ENCODE measurements at places on chromosomes 7 and 10.
A peak's percentile ranks its signal among the peaks of the same experiment; 100 is the strongest.

GRCh38 chr10:115918812-115919211 is 354.2 kb downstream of the GFRA1 start:
- DNase-seq = no peak

- DNase-seq = no peak
Observed at GRCh38 chr7:117001283-117001682, 48.0 kb downstream of the ST7 start.

DNA sequence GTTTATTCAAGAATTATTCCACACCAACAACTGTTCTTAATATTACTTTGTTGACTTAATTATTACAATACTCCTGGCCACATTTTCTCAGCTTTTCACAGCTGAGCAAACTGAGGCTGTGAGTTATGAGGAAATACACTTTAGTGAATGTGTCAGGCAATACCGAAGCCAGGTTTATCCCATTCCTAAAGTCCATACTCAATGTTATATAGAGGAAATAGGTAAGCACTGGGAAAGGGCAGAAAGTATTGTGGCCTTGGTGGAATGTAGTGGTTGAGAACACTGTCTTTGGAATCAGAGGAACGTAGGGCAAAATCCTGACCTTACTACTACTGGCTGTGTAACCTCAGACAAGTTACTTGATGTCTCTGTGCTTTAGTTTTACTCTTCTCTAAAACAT is 110.8 kb downstream of the CD36 start:
- DNase-seq = no peak

DNA sequence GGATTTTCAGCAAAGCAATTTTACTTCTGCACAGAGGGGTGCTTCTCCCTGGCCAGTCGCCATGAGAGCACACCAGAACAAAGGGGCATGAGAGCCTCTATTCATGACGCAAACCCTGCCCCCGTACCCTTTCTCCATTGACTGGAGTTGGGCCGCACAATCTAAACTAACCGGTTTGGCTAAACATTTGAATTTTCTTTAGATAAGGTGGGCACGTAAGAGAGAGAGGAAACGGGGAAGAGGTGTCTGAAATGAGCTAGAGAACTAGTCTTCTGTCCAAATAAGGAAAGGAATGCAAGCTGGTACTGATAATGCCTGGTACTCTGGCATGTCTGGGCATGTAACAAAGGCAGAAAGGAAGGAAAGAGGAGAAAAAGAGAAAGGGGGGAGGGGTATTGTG is 13.2 kb upstream of the SCIN start:
- DNase-seq = no peak

- DNase-seq = no peak
Observed at GRCh38 chr7:138456220-138456619, 3.8 kb upstream of the TRIM24 start.

DNA sequence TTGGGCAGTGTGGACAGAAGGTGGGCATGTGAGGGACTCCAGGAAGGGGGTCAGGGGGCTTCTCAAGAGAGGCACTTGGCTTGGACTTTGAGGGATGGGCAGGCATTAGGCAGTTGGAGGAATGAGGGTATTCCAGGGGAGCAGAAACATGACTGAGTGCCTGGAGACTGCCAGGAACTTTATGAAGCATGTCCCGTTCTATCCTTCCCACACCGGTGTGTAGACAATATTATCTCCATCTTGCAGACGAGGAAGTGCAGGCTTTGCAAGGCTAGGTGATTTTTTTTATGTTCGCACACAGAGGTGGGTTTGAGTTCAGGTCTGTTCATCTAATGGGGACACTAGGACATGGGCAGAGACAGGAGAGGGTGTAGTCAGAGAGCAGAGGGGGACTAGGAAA is 162.7 kb downstream of the RPS24 start:
- no peak for DNase-seq

DNA sequence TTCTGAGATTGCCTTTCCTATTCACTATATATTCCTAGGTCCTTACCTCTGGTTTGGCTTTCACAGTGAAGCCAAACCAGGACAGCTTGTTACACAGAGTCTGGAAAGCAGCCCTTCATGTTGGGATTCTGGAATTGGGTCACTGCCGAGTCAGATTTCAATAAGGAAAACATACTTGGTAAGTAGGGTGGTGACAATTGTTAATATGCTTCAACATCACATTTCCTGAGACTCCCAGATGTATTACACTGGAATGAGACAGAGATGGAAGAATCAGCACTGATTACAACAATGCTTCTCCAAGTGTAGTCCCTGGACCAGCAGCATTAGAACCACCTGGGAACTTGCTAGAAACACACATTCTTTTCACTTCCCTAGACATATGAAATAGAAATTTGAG is 268.9 kb upstream of the SEMA3C start:
- DNase-seq = no peak

DNA sequence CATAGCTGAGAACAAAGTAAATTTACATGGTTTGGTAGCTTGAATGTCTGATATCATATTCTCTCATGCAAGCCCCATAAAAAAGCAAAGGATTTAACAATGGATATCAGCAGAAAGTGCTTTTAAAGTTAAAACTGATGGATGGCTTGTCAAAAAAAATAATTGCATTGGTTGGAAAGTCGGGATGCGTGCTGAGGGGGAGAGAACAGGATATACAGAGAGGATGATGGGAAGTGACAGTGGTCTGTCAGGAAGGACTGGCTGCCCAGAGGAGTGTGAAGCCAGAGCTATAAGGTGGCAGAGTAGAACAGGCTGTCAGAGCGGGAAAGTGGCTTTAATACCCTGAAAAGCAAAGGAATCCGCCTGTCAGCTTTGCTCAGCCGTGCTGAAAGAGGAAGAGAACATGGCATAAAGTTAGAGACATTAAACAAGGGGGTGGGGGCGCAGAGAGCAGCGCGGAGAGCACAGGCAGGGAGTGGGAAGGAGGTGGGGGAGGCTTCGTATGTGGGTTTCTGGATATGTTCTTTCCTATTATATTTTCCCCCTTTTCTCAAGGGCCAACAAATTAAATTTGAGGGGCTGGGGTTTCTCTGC is 493.0 kb downstream of the LRMDA start:
- no peak for DNase-seq

GRCh38 chr10:87753995-87754866 is 63.8 kb downstream of the ATAD1 start:
- no peak for DNase-seq

- DNase-seq = no peak
Observed at GRCh38 chr7:77308792-77309191, 107.4 kb downstream of the GSAP start.

DNA sequence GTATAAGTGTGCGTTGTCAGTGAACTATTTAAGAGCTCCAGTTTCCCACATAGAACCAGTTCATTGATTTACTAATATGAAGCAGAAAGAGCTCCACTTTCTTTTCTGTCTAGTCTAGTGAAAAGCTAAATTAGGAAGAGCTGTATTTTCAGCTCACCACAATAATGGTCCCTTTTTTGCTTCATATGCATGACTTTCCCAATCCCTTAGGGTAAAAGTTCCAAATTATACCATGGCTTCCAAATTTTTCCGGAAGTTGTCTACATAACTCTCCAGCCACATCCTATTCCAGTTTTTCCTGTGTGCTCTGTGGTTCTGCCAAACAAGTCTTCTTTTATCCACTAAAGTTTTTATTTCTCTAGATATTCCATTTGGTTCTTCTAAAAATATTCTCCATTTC is 685.2 kb downstream of the REEP3 start:
- no peak for DNase-seq

DNA sequence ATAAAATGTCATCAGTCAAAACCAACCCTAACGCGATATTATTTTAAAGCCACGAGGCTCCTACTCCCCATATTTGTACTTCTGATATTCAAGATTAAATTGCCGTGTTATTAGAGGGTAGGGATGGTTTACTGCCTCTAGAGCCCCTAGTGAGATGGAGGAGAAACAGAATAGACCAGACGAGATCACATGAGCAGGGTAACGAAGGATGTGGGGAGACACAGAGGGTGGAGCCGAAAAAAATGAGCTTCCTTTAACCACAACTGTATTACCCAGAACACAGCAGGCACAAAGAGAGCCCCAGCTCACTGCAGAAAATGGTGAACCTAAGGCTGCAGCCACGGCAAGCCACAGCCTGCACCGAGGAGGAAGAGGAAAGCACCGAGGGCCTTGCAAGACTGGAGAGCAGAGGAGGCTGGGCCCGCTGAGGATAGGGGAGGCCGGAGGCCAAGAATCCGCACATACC is 14.3 kb downstream of the ZC3HAV1 start:
- peak; percentile 67 for DNase-seq

GRCh38 chr7:45197461-45197860 is 39.9 kb downstream of the RAMP3 start:
- no peak for DNase-seq

GRCh38 chr7:46286356-46286755 is 365.3 kb upstream of the IGFBP3 start:
- DNase-seq = no peak

DNA sequence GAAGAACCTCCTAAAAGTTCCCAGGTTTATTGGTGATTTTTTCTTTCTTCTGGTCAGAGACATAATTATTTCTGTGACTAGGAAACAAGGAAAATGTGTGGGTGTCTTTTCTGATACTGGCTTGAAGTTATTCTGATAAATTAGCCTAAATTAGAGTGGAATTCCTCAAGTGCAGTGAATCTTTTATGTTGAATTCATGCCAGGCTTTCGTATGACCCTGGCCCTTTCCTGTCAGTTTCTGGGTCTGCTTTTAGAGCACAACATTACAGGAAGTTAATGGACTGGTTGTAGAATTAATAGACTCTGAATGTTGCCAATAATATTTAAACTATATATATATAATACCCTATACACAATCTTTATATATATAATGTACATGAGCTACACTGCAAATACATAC is 230.6 kb upstream of the KIAA1217 start:
- DNase-seq = no peak

GRCh38 chr7:150324373-150324961 is 1.1 kb upstream of the ACTR3C start:
- no peak for DNase-seq

GRCh38 chr7:151437866-151438516 is 1.9 kb downstream of the CRYGN start:
- no peak for DNase-seq

- DNase-seq = no peak
Observed at GRCh38 chr7:6218329-6218728, 54.1 kb downstream of the CYTH3 start.

DNA sequence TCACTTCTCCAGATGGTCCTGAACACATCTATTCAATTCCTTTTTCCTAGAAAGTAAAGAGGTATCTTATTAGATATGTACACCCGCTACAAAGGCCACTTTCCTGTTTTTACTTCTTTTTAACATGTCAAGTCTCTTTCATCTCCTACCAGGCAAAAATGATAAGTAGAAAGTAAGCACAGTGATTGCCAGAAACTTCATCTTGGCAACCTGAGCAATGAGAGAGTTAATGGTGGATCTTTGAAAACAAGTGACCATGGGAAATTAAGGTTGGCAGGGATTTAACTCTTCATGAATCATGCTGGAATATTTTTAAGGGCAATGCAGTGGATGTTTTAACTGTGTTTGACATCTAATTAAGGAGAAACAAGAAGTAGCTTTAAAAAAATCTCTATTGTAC is 2.7 kb downstream of the SEMA3A start:
- no peak for DNase-seq

DNA sequence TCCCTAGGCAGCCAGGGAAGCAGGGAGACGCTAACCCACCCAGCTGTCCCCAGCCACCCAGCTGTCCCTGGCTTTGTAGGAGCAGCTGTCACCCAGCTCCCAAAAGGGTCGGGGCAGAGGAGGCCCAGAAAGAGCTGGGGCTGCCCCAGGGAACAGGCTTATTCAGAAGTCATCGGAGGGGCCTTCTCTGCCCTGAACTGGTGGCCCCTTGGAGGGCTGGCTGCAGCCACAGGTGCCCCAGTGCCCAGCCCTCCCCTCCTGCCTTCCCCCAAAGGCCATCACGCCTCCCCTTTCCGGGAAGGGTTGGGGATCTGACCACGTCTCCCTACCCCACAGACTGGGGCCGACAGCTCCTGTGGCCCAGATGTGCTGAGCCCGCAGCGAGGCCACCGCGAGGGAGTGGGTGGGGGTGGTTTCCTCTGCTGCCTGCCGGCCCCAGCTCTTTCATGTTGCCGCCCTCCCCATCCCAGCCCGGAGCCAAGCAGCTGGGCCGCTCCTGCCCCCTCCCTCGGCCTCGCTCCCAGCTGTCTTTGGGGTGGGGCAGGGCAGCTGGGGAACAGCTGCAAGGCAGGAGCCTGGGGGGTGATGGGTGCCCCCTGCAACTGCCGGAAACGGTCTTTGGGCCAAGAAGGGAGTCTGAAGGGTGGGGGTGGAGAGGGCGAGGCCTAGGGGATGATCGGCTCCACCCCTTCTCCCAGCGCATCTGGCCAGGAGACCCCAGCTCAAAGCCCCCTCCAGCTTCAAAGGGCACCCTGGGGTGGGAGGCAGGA is 16.8 kb downstream of the TRIM8 start:
- peak; percentile 73 for DNase-seq

DNA sequence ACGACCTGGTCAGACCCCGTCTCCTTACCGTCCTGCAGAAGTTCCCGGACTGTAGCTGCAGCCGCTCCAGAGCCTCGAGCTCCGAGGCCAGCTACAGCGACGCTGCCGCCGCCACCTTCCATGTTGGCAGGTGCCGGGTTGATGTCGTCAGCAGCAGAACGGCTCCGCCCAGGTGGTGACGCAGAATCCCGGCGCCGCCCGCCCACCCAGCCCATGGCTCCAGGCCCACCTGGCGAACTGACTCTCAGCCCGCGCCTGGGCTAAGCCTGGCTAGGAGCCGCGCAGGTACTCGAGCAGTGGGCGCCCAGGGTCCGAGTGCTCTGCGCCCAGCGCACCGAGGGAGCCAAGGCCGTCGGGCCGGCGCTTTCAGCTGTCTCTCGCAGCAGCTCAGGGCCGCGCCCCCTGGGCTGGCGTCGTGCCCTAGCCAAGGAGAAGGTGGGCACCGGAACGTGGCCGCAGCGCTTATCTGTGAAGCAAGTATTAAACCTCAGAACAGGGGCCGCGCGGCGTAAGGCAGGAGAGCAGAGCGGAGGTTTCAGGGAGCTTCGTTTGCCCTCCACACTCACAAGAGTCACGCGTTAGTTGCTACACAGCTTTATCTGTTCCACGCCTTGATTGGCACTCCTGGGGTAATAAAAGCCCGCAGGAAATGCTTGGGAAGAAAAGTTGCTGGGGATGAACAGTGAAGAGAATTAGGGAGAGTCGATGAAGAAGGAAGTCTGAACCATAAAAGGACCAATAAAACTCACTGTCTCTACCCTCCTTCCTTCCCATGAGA is at the start of the genes COG5 and DUS4L:
TSS of gene COG5 (minus strand) at position 146 of the 778 bp plus-strand sequence. CDS start at position 122, 24 bp downstream.
TSS of gene DUS4L (plus strand) at position 197 of the 778 bp plus-strand sequence. CDS start 3,100 bp downstream, outside the sequence.
- DNase-seq = peak; percentile 88

DNA sequence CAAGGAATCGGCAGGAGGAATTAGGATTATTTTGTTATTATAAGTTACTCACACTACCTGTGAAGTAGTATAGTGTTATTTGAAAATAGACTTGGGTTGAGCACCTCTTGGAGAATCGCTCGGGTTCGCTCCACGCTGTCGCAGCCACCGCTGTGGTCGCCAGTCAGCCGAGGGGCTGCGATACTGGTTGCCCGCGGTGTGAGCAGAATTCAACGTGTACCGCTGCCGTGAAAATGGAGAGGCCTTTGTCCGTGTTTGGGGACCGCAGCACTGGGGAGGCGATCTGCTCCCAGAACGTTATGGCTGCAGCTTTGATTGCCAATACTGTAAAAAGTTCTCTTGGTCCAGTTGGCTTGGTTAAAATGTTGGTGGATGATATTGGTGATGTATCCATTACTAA is 117.2 kb downstream of the C7orf25 start:
- no peak for DNase-seq
